Head of caudate nucleus (tissue), 42 donors: ENCODE measurements at places on chromosomes 12 and 14.

DNA sequence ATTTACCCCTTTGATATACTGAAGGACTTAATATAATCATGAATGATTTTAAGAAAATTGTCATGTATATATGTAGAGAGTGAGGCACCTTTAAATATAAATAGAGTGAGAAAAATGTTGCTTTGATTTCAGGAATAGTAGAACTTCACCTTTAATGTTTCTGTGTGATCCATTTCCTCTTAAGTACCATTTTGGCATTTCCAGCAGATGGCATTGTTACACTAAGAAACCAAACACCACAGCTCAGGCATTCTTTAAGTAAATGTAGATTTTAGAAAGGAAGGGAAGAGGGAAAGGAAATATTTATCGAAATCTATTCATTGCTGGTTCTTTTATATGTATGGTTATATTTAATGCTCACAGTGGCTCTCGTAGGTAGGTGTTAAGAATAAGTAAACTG lies 556.7 kb upstream of the FBXO33 start:
- no peak for DNase-seq

DNA sequence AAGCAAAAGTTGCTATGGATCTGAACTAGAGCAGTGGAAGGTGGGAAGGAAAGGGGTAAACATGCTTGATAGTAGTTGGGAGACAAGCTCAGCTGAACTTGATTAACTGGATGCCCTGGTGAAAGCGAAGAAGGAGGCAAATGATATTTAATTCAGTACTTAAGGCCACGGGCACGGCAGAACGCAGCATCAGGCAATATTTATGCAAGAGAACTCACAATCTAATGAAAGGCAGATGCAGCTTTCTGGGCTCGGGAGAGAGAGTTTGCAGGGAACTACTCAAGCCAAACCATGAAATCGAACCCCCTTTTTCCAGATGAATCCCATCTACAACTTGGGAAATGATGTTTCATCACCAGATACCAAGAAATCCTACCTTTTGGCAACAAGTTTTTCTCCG lies 3.5 kb upstream of the CNIH1 start:
- DNase-seq, result no peak

- no peak for DNase-seq
Measured at GRCh38 chr12:109489016-109489954, 11.9 kb downstream of the UBE3B start.

- no peak for DNase-seq
Measured at GRCh38 chr12:6442836-6443235, 1.9 kb upstream of the CD27 start.

DNA sequence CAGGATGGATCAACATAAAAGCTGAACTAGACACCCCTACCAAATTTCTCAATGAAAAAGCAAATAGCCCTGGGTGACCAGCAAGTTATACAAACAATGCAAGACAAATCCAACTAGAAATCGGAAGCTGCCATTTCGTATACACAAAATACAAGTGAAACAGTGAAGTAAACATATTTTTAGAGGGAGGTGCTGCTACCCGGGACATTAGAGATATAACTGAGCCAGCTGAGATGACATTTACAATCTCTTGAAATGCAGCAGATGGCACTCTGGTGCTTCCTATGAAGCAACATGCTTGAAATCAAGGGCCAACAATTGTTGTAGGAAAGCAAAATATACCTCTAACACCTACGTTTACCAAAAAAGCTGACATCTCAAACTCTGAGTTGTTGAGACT lies 25.5 kb downstream of the BDKRB1 start:
- no peak for DNase-seq

DNA sequence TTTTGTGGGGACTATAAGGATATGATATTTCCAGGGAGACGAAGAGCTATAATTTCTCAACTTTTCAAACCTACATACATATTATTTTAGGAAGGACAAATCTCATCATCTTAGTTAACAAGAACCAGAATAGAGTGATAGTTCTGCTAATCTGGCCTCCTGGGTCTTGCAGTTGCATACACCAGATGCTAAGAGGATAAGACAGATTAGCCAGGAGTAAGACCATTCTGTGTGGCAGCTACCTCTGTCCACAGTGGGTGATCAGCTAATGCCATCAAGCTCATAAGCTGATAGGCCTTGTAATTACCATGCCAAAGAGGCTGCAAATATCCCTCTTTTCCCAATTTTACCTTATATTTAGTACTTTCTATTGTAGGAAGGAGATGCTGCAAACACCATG lies 776.8 kb downstream of the NRXN3 start:
- no peak for DNase-seq

DNA sequence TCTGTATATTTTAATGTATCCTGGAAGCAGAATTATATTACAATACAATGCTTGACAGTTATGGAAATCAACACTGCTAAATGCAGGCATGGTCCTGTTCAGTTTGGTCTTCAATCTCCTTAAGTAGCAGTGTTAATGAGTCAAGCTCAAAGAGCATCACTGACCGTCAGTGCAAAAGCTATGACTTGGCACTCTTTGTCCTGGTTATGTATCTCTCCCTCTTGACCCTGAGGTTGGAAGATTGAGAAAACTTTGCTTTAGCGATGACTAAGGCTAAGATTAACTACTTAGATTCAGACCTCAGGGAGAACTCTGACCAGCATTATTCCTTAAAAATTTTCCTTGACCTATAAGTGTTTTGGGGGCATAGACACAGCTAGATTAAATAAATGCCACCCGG lies 10.9 kb downstream of the CLEC7A start:
- no peak for DNase-seq

DNA sequence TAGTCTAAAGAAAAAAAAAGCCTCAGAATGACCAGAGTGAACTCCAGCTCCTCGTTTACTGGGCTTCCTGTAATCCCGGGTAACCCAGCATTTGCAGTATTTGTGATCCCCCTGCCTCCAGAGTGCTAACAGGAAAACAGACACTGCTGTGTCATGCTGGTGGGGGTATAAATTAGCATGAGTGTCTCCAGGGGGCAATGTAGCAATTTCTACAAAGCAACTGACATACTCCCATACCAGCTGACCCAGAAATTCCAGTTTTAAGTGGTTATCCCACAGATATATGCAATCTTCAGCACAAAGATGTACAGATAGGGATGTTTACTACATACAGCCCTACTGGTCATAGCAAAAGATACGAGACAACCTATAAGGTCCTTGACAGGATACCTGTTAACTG lies 18.8 kb downstream of the TTC7B start:
- DNase-seq, result no peak

- no peak for DNase-seq
Measured at GRCh38 chr14:93044121-93044520, 71.6 kb downstream of the ITPK1 start.

DNA sequence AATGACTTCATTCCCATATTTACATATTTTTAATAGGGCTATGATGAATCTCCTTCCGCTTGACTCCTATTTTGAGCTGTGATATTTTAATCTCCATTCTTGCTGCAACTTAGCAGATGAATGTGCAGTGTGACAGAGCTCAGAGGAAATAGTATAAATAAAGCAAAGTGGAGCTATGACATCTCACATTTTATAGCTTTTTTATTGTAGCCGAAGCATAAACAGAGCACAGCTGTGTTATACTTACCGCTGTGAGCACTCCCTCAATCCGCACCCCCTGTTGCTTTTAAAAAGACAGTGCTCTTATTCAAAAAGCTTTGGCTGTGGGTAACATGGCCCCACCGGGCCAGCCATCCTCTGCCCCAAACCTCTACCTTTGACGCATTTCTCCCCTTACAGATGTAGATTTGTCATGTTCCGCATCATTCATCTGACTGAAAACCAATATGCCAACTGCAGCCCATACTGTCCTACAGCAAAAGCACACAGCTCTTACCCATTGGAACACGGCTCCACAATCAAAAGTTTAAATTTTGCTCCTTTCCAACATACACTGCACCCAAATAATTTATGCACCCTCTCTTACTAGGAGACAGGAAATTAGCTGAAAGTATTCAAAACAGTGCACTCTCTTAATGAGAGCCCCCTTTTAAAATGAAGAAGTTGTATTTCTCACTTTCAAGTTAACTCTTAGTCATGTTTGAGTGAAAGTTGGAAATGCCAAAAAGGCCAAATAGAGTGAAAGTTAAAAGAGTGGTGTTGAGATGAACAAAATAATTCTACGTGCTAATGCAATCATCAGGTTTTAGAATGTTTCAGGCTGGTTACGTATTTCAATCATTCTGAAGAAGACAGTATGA lies 429.3 kb upstream of the SOX5 start:
- no peak for DNase-seq

- DNase-seq, result no peak
Measured at GRCh38 chr14:24053548-24054323, 1.9 kb downstream of the CARMIL3 start.

DNA sequence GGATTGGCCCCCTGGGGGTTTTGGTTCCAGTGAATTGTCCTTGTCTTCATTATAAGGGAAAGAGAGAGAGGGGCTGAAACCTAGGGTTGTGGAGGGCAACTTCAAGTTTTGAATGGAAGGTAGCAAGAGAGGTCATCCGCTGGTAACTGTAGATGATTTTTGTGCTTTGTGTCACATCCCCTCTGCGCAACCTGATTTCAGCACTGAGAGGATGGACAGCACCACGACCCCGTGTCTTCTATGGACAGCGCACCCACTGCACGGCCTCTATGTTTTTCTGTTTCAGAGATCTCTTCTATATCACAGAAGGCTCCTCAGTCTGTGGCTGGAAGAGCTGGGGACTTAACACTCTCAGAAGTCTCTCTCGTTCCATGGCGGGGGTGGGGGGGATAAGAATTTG lies 127.0 kb upstream of the RPH3A start:
- no peak for DNase-seq

- no peak for DNase-seq
Measured at GRCh38 chr12:48583728-48584127, 13.9 kb upstream of the LALBA start.

GRCh38 chr12:116184763-116185162 lies 92.7 kb downstream of the MED13L start:
- DNase-seq, result no peak

DNA sequence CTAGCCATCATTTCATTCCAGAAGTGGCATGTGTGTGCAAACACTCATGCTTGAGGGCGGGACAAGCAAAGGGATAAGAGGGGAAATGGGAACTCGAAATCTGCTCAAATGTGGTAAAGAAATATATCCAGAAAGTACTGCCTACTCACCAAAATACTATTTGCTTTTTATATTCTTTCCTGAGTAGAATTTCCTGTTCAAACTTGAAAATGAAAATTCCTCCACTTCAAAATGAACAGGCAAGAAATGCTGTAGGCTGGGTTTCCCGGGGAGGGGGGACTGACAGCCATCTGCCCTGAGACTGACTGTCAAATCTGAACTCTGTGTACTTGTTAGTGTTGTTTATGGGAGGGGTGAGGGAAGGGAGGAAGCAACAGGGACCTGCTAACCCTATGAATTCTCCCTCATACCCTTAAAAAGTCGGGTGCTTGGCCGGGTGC lies 34.6 kb downstream of the NTF3 start:
- DNase-seq, result no peak

- no peak for DNase-seq
Measured at GRCh38 chr12:124327362-124328043, 32.6 kb downstream of the RFLNA start.

DNA sequence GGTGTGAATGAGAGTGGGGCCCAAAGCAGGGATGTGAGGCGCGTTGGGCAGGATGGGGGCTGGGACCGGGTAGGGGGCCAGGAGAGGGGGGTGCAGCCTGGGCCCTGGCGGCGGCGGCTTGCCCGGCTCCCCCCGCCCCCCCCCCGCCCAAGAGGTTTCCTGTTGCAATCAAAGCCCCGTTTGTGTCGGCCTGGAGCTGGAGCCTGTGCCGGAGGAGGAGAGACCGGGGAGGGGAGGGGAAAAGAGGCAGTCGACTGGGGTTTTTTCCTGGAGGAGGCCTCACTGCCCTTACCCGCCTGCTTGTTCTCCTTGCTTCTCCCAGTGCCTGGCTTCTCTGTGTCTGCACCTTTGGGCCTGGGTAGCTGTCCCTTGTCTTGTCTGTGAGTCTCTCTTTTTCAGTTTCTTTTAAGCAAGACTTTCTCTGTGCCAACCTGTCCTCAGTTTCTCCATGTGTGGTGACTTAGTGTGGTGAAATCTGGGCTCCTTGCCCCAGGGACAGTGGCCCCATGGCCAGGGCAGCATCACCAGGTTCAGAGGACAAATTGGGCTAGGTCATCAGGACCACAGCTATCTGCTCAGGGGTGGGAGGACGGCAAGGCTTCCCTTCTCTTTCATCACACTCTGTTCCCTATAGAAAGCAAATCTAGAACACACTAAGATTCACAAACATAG lies 8.5 kb downstream of the RARG start:
- peak; percentile 85 for DNase-seq

GRCh38 chr12:104150416-104150815 lies 12.4 kb upstream of the NFYB start:
- no peak for DNase-seq

DNA sequence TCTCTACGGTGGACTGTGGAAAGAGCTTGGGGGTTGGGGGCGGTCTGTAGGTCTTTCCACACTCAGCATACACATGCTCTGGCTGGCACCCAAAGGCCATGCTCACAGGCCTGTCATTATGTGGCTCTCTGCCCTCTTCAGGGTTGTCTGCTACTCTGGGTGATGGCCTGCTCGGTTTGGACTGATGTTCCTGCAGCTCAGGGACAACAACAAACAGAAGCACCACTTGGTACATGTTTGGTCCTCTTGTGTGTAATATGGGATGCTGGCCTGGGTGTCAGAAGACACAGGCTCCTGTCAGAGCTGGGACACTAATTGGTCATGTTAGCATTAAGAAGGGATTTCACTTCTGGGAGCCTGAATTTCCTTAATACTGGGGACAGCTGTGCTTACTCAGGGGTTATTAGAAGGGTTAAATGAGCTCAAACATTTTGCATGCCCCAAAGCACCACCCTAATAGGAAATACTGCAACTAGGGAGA lies 32.7 kb upstream of the SELPLG start:
- no peak for DNase-seq

- DNase-seq, result no peak
Measured at GRCh38 chr12:124026755-124027745, 54.0 kb downstream of the ZNF664 start.

- no peak for DNase-seq
Measured at GRCh38 chr14:77406718-77407117, 16.6 kb downstream of the NOXRED1 start.

- DNase-seq, result no peak
Measured at GRCh38 chr14:64701660-64702059, 2.6 kb upstream of the PLEKHG3 start.

DNA sequence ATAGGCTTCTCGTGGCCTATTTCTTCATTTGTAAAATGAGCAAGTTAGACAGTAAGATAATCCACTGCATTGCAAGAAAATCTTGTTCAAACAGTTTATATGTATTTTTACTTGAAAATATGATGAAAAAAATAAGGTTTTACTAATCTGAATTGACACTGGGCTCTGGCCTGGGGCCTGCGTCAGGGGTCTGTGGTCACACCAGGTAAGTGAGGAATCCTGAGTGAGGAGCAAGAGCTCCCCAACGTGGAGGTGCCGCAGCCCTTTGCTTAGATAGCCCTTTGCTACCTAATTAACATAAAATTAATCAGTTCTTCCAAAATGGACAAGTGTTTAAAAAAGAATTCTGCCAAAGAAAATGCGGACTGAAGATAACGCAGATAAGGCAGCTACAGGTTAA lies 39.1 kb upstream of the STAB2 start:
- DNase-seq, result no peak
